ENCODE measurements at places on chromosomes 4 and X.

GRCh38 chr4:2648159-2648814, 107.8 kb downstream of the TNIP2 start:
- no peak for DNase-seq

GRCh38 chr4:86564795-86565194, 29.3 kb upstream of the PTPN13 start:
- no peak for DNase-seq

GRCh38 chrX:19188566-19188965, 66.3 kb upstream of the ADGRG2 start:
- DNase-seq, result no peak

GRCh38 chr4:139557556-139558110, 1.6 kb upstream of the SETD7 start:
- no peak for DNase-seq

GRCh38 chr4:56821381-56822243, at the start of gene SPINK2:
Gene SPINK2, minus strand, starts transcription at chr4:56821701. Its CDS starts 39 bp downstream, at chr4:56821662.
- DNase-seq, result peak; percentile 76

DNA sequence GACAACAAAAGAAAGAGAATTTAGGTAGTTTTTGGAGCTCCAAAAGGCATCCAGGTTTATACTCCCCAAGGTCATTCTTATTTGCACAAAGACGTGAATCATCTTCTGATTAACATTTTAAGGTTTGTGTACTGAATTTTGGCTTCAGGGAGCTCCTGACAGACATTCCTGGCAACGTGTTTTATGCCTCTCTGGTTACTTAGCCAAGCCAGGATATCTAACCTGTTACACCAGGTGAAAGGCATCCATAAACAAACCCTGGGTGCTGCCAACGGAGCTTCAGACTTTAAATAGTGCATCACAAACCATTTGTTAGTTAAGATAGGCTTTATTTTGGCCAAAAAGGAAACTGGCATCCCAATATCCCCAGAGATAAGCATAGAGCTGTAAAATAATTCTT, 997.3 kb downstream of the ARAP2 start:
- DNase-seq, result no peak

DNA sequence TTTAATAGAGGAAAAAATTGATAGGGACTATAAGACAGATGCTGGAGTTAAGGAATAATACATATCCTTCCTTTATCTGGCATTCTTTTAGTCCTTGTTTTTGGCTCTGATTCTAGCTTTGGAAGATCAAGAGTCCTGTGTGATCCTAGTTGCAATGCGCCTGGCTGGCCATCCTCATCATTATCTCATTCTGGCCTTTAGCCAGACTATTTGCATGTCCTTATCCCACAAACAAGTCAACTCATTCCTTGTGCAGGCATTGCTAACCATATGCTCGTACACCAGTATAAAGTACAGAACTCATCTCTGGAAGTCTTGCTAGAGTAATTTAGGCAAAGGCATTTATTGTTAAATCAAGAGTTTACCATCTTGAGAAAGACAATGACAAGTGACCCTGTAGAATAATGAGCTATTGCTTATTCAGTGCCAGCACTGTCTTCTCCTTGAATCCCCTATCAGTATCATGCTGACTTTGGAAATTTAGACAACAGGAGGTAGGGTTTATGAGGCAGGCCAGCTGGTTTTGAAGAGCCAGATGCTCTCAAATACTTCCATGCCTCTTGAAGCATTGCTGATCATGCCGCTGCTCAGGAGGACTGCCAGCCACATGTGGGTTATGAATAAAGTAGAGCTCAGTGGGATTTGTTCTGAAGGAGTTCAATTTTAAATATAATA, 1730.3 kb upstream of the TENM3 start:
- DNase-seq, result no peak

GRCh38 chr4:83362492-83363329, 28.1 kb upstream of the HPSE start:
- peak; percentile 70 for DNase-seq

DNA sequence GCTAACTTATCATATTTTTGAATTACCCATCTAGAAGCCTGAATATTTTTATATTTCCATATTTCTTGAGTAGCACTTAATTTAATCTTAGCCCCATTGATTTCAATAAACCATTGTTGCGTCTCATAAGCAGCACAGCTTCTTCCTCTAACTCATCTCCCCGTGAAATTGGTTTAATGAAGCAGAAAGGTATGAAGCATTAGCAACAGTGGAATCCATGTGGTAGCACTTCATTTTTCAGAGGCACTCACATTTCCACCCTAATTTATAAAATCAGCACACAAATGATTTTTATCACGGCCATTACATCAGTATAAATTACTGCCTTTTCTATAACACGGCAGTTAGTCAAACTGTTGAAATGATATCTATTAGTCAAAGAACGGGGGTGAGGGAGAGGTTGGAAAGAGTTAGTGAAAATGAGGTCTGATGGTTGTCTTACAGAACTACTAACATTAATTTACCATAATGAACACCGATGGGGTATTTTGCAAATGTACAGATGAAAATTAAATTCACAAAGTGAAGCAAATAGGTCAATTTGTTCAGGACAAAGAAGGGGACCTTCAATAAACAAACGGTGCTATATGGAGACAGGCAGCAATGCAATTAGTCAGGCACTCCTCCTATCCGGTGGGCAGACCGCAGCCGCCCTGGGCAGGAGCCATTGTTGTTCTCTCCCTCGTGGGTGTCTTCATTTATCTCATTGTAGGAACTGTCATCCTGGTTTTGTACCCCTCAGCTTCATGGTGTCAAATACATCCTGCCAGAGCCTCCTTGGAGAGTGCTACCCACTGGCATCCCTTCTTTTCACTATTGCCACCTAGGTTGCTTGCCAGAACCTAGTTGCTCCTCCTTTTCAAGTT, 205.7 kb downstream of the SOX3 start:
- DNase-seq, result no peak

- DNase-seq, result no peak
Observed at GRCh38 chr4:110629214-110629754, 6.4 kb upstream of the PITX2 start.

- DNase-seq, result no peak
Observed at GRCh38 chr4:3486541-3487540, 23.7 kb downstream of the DOK7 start.

DNA sequence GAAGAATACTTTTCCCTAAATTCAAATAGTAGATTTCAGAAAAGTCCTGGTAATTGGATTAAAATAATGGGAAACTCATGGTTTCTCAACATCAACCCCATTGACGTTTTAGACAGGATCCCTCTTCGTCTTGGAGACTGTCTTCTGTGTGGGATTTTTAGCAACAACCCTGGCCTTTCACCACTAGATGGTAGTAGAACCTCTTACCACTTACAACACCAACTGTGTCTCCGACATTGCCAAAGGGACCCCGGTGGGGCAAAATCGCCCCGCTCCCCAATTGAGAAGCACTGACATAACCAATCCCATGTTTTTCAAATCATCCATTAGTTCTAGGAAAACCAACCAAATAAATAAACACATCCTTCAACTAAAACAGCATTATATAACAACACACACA, 16.9 kb upstream of the ANOS1 start:
- peak; percentile 37 for DNase-seq

GRCh38 chr4:4267981-4268380, 20.0 kb upstream of the TMEM128 start:
- no peak for DNase-seq

All from Kasumi-1 (cell line).